Osteocyte (in vitro differentiated cells): ENCODE measurements at places on chromosomes 2 and 18.

DNA sequence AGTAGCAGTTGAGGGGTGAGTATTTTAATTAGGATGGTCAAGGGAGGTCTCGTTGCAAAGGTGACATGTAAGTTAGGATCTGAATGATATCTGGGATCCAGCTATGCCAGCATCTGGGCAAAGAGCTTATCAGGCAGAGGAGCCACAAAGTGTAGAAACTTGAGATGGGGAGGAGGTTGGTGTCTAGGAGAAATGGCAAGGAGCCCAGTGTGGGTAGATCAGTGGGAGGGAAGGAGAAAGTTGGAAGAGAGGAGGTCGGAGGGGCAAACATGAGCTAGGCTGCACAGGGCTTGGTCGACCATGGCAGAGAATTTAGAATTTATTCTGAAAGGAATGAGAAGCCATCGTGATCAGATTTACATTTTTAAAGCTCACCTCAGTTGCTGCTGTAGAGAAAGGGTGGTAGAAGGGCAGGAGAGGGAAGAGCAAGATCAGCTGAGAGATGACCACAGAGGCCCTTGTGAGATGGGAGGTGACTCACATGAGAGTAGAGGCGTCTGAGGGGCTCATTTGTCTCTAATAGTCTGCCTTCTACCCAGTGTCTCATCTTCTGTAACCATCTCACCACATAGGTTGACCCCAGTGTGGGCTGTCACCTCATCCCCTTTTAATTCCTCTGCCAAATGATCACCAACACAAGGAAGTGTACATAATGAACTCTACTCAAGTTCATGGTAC lies 170.0 kb downstream of the ETAA1 start:
- DNase-seq: no peak

DNA sequence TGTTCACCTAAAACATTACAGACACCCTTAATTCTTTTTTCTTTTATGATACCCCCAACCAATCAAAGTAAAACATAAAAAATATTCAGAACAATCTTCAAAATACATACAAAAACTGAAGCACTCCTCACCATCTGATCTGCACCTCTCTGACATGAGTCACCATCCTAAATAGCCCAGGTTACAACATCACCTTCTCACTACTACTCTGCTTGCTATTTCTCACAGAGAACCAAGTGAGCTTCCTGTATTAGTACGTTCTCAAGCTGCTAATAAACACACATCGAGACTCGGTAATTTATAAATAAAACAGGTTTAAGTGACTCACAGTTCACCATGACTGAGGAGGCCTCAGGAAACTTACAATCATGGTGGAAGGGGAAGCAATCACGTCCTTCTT lies 183.5 kb downstream of the CBLN2 start:
- no peak for DNase-seq

DNA sequence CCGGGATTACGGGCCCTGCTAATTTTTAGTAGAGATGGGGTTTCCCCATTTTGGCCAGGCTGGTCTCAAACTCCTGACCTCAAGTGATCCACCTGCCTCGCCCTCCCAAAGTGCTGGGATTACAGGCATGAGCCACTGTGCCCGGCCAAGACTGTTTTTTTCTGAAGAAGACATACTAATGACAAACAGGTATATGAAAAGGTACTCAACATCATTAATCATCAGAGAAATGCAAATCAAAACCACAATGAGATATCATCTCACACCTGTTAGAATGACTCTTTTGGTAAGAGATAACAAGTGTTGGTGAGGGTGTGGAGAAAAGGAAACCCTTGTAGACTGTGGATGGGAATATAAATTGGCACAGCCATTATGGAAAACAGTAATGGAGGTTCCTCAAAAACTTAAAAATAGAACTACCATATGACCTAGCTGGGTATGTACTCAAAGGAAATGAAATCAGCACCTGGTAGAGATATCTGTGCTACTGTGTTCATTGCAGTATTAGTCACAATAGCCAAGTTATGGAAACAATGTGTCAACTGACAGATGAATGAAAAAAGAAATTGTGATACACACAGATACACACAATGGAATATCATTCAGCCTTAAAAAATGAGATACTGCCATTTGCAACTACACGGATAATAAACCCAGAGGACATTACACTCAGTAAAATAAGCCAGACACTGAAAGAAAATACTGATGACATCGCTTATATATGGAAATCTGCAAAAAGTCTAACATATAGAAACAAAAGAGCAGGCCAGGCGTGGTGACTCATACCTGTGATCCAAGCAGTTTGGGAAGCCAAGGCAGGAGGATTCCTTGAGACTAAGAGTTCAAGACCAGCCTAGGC lies 20.8 kb downstream of the SOS1 start:
- no peak for DNase-seq

DNA sequence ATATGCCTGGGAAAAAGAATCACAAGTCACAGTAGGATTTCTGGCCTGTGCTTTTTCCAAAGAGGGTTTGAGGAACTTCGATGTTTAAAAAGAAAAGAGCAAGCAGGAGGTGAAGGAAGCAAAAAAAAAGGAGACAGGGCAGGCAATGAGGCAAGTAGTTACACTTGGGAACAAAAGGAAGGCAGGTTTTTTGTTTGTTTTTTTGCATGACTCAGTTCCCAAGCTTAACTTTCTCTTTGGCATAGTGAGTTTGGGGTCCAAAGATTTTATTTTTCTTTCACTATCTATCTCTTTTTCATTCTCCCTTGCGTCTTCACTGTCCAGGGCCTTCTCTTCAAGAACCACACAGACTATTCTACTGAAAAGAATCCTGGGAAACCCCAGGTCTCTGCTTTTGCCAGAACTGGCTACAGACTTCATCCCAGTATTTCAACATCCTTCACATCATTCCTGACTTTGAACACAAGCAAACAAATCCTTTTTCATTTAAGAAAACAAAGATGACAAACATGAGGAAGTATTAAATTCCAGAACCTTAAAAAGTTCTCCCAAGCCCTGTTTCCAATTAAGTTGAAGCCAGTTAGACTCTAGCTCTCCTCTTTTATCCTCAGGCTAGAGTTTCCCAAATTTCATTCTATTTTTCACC lies 210.7 kb upstream of the RND3 start:
- no peak for DNase-seq

- DNase-seq: no peak
Observed at GRCh38 chr2:16012626-16013358, 72.4 kb downstream of the MYCN start.

DNA sequence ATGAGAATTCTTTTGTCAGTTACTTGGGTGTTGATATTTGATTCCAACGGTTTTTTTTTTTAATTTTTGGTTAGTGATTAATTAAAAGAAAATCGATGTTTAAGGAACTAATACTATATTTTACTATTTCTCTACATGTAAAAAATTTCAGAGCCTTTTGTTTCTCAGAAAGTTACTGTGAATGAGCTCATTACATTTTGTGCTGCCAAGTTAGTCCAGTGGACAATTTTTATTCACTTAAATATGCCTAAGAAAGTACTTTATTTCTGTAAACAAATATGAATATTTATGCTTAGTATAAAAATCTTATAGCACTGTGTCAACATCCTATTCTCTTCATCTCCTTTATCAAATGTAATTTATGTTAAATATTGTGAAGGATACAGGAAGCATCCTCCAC lies 309.3 kb downstream of the CTNNA2 start:
- no peak for DNase-seq

- DNase-seq: no peak
Observed at GRCh38 chr2:148240838-148241237, 219.9 kb downstream of the MBD5 start.

GRCh38 chr18:3649633-3650426 lies 199.9 kb downstream of the TGIF1 start:
- no peak for DNase-seq

DNA sequence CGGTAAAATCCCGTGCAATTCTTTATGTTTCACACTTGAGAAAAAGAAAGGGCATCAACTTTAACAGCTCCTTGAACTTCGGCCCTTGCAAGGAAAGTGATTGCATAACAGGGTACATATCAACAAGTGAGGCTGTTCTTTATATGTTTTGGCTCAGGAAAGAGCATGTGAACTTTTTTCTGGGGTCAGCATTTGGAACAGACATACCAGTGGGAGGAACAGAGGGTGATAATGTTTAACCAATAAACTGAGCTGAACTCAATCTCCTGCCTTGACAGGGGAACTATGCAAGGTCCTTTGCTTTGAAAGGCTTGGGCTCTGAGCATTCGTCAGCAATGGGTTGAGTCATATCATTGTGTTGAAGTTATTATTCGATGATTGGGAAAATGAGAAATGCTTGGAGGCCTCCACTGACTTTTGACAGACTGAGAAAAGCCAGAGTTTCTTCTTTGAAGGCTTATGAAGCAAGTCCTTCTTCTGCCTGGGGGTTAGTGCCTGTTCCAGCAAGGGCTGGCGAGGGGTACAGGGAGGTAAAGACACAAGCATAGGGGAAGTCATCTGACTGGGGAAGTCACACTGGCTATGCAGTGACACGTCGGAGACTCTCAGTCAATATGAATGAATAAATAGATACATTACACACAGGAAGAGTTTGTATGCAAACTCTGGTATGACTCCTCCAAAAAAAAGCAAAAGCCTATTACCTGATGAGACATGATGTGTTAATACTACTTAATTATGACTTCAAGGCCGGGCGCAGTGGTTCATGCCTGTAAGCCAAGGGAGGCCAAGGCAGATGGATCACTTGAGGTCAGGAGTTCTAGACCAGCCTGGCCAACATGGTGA lies 57.2 kb downstream of the CYB5A start:
- no peak for DNase-seq

DNA sequence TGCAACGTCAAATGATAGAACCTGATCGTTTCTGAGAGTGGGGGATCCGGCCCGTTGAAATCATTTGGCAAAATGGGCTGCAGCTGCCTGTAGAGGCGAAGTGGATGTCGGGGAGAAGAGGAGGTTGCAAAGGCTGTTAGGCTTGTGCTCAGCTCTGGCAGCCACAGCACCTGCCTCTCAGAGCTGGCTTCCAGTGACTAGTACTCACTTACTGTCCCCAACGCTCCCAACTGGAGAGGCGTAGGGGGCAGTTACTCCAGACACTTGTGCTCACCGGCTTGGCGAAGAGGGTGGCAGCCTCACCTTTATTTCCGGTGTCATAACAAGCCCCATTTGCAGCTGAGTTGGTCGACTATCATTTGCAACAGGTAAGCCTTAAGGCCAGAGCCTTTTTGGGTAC lies 37.9 kb downstream of the NCK2 start:
- DNase-seq: no peak

GRCh38 chr2:28101123-28101522 lies 210.6 kb downstream of the BABAM2 start:
- DNase-seq: no peak

DNA sequence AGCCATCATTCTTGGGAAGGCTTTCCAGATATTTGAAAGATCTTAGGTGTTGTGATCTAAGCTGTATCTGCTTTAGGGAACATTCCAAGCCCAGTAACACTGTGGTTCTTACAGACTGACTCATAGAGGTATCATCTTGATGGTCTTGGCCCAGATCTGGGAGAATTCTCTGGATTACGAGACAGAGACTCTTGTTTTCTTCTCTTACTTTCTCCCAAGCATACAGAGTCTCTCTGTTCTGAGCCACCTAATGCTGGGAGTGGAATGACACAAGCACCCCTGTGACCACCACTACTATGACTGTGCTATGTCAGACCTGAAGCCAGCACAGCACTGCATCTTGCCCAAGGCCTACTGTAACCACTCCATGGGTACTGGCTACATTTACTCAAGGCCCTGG lies 81.0 kb upstream of the EPAS1 start:
- DNase-seq: no peak

DNA sequence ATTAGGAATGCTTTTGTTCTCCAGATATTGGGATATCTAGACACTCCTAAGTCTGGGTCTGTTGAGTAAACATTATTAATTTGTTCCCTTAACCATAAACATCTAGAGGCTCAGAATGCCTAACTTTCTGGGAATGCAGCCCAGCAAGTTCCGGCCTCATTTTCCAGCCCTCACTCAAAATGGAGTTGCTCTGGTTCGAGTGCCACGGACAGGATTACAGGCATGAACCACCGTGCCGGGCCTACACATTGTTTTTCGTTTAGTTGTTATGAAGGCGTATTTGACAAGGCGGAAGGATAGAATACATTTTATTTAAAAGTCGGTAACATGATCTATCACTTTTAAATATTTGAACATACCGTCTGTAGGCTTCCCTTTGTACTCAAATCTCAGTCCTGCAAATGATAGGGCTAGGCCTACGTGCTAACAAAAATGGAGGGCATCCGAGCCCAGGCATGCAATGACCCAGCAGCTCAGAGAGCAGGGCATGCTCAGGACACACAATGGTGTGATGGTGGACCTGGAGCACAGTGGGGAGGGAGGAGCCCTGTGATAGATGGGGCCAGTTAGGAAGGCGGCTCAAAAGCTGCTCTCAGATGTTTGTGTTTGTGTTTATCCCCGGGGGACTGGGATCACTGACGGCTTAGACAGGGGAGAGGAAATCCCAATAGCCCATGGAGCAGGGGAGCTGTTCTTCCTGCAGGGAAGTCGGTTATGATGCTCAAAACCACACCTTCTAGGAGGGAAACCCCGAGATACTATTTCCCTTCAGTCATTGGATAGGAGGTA lies 2.9 kb upstream of the SCYGR1 start:
- no peak for DNase-seq

DNA sequence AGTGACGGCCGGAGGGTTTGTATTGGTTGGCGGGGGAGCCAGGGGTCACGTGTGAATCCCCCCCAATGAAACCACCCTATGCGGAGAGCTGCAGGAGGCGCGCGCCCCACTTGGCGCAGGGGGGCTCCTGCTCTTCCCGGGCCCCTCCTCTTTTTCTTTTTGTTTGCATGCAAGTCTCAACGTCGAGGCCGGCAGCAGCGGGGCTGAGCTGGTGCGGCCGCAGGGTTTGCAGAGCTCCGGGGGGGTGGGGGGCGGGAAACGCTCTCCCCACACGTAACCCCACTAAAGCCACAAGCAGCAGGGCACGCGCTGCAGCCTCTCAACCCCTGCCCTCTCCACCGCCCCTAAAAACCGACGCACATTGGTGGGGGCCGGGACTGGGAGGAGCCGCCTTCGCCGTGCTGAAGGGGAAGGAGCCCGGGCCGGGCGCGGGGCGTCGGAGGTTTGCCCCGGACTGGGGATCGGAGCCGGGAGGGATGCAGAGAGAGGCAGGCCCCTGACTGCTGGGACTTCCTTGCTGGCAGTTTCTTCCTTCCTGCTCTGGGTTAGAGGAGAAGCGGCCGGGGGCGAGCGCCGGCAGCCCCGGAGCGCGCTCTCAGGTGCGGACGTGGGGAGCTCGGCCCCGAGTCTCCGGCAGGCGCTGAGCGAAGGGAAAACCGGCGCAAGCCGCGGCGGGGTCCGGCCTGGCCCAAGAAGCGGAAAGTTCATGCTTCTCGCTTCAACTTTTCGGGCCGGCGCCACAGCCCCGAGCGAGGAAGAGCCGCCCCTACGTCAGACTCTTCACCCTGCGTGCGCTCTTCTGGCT lies 864 bp downstream of the LBH start:
- no peak for DNase-seq
